ENCODE measurements at places on chromosomes 11 and 22.

GRCh38 chr11:78395597-78395996 is 22.0 kb downstream of the GAB2 start:
- DNase-seq = no peak

DNA sequence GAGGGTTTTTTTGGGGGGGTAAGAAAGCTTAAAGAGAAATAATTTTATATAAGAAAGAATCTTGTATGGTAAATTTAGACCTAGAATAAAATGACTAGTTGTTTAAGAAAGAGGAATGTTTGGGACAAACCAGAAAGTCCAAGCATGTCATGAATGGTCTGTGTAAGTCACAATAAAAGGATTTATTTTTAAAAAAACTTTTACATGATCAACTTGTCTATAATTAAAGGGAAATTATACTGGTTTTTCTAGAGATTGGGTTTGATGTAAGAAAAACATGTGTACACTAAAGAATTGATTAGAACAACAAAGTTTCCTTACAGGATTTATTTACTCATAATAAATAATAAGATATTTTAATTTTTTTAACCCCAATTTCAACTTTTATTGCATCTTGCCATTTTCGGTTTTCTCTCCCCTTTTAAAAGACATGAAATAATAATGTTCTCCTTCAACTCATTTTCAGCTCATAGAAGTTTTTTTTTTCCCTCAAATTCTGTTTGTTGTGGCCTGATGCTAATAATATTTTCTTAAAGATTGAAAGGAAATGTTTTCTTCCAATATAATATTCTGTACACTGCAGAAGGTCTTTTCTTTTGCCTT is 35.4 kb upstream of the INCENP start:
- no peak for DNase-seq

GRCh38 chr11:19651028-19651427 is 61.6 kb upstream of the NAV2 start:
- DNase-seq = no peak

DNA sequence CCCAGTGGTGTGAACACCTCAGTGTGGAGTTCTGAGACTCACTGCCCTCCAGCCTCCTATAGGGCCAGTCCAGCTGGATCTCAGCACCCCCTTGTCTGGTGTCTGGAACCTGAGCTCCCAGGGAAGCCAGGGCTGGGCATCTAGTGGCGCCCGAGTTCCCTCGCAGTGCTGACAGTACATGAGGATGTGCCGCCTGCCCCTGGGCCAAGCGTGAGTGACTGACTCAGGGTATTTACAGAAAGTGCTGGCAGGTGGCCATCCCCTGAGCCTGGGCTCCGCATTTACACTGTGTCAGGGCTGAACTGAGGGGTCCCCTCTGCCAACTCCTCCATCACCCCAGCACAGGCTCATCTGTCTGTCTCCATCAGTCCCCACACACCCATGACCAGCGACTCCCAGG is 185.3 kb downstream of the BRD1 start:
- DNase-seq = no peak

DNA sequence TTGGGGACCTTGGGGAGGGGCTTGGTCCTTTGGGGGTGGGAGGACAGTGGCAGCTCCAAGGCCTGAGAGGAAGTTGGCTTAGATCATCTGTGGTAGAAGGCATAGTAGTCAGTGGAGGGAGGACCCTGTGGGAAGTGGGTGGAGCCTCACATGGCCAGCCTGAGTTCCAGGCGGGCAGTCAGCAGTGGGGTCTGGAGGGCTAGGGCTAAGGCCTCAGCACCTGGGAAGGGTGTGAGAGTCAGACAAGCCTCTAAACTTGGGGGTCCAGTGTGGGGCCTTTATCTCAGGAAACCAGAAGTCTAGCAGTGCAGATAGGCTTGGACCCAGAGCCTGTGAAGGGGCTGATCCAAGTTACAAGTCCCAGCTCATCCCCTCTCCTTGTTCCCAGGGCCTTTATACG is 4.0 kb downstream of the NLRX1 start:
- DNase-seq = peak; percentile 13

DNA sequence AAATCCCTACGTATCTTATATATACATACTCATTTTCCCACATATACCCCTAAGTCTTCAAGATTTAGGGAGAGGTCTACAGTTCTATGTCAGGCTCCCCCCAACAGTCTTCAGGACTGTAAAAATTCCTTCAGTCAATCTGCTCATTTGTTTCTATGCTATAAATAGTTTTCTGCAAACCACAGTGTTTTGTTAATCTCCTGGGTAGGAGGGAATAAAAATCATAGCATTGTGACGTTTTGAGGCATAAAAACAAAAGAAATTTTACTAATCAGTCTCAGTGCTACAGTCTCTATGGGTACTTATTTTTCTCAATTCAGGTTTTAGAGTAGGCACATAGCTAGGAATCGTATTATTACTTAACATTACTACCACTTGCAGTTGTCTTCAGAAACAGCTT is 552.8 kb upstream of the LRRC4C start:
- DNase-seq = peak; percentile 73

DNA sequence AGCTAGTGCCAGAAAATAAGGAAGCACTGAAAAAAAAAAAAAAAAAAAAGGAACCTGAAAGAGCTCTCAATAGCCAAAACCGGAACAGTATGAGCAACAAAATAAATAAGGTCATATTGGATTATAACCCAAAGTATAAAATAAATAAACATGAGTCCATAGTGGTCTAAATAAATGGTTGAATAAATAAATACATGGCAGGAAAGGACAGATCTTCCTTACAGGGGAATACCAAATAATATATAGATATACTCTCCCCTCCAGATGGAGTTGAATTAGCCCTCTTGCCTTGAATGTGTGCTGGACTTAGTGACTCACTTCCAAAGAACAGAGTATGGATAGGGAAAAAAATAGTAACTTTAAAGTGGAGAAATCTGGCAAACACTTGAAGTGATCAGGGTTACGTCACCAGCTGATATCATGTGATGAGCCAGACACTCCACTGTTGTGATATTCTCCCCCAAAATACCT is 14.3 kb upstream of the ARRB1 start:
- no peak for DNase-seq

DNA sequence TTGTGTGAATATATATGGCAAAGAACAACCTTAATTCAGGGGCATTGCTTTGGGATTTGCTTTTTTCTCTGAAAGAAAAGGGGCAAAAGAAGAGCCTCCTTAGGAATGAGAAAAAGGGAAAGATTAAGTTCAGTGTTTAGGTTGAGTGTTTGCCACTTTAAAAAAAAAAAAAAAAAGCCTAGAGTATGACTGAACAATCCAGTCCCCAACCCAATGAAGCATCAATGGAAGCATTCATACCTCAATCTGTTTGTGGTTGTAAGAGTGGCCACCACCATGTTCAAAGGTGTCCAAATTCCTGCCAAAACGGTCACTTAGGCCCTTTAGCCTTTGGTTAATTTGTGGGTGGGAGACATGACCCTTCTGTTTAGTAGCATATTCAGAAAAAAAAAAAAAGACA is 260.6 kb downstream of the SOX6 start:
- no peak for DNase-seq

GRCh38 chr11:66851698-66852465 is 5.0 kb upstream of the LRFN4 start:
- peak; percentile 21 for DNase-seq

DNA sequence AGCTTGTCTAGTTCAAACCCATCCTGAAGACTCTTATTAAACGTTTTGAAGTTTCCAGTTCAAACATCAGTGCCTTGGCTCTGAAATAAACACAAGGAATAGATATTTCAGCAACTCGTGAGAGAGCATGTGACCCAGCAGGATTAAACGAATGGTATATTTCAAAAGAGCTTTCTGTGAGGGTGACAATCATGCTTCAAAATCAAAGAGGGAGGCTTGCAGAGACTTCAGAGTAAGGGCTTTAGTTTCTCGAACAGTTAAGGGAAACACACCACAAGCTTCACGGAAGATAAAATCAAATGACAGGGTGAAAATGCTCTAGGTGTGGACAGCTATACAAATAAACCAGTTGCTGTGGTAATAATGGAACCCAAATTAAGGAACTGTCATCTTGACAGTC is 1.4 kb downstream of the HPS4 start:
- DNase-seq = no peak

GRCh38 chr11:75775056-75775455 is 6.5 kb downstream of the DGAT2 start:
- DNase-seq = no peak

GRCh38 chr11:72831521-72832300 is 17.5 kb downstream of the ATG16L2 start:
- DNase-seq = peak; percentile 77

GRCh38 chr11:61706452-61707400 is 26.5 kb downstream of the DAGLA start:
- DNase-seq = no peak

DNA sequence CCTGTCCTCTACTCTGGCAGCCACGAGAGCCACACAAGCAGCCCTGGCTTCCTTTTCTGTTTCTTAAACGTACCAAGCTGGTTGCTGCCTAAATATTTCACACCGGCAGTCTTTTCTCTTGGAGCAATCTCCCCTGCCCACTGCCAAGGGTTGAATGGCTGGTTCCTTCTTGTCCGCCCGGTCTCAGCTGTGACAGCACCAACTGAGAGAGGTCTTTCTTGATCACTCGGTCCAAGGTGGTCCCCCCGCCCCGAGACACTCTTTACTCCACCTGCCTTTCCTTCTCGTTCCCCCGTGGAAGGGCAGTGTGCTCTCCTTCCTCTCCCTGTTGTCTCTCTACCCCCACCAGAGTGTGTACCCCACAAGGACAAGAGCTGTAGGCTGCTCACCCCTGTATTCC is 33.7 kb upstream of the IGSF9B start:
- DNase-seq = no peak

DNA sequence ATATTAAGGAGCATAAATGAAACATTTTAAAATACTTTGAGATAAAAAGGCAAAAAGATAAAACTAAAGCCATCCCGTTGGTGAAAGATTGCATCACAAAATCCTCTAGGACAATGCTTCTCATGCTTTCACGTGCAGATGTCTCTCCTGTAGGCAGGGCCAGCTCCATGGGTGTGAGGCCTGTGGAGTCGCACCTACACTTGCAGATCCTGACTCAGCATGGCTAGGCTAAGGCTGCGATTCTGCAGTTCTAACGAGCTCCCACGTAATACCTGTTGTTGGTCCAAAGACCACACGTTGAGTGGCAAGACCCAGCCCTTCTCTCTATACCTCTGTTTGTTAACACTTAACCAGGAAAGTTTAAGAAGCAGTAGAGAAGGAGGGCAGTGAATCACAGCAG is 62.1 kb upstream of the CAPRIN1 start:
- no peak for DNase-seq

DNA sequence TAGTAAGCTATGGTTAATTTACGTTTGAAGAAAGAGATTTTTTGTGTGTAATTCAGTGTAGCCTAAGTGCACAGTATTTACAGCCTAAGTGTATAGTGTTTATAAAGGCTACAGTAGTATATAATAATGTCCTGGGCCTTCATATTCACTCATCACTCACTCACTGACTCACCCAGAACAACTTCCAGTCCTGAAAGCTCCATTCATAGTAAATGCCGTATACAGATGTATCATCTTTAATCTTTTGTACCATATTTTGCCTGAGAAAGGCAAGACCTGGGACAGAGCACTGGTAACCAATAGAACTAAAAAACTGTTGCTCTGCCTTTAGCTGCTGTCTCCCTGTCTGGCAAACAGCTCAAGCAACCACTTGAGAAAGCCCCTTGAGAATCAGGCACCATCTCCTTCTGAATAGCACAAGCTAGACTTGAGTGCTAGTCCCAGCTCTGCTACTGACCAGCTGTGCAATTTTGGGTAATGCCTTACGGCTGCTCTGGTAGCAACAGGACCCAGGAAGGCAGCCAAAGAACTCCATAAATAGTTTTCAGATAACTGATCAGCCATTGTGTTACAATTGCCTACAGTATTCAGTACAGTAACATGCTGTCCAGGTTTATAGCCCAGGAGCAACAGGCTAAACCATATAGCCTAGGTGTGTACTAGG is 131.3 kb downstream of the KCNC1 start:
- no peak for DNase-seq

DNA sequence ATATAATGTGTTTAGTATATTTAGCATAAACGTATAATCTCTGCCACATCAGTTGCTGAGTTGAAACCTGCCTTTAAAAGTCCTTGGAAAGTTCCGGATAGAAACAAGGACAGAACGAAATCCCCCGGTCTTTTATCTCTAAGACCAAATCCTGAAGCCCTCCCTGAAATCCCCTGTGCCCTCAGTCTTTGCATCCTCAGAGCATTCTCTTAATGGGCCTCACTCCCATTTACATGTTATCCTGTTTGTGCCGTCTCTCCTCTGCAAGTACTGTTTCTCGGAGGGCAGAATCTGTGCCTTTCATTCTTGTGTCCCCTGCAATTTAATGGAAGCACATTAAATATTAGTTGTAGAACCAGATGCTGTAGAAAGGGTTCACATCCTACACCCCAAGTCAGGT is 56.0 kb downstream of the ZNRF3 start:
- no peak for DNase-seq

DNA sequence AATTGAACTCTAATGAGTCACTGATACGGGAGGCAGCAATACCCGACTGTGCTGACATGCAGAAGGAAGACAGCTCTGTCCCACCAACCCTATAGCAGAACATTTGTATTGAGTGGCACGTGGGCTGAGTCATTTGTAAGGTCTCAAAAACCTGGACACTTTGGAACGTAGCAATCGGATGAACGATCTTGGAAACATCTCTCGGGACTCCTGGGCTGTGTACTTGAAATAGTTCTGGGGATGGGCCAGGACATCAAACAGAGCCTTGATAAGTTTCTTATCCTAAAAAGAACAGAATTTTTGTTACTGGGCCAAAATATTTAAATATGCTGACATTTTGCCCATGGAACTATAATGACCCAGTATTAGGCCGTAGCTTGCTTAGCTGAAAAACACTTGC is 17.1 kb upstream of the NRIP3 start:
- DNase-seq = peak; percentile 7

- DNase-seq = peak; percentile 41
These were observed 60.7 kb downstream of the TTC17 start for GRCh38 chr11:43419460-43419859.

Data from fibroblast of skin of back (primary cell).